ENCODE measurements at places on chromosomes 4 and X.

- no peak for DNase-seq
These were observed 66.1 kb downstream of the KLHL4 start for GRCh38 chrX:87583679-87584078.

- DNase-seq = no peak
These were observed 164.4 kb downstream of the PJA1 start for GRCh38 chrX:69000877-69001276.

- DNase-seq = no peak
These were observed 87.3 kb upstream of the NMU start for GRCh38 chr4:55723403-55723802.

GRCh38 chrX:153339662-153340061 lies 5.7 kb downstream of the ZNF275 start:
- DNase-seq = no peak

DNA sequence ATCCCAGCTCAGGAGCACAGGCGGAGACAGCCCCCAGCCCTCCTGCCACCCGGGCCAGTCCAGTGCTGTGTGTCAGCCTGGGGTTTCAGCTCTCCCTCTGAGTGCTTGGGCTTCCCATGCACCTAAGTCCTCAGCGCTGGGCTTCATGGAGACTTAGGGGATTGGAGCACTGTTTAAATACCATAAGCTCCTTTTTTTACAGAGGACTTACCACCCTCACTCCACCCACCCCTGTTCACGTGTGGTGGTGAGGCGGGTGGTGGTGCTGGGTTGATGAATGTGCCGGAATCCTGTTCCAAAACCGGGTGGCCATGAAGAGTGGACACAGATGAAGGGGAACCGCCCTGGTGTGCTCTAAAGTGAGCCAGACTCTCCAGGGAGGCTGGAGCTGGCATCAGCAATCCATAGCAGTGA lies 66.9 kb downstream of the PSAPL1 start:
- no peak for DNase-seq

- DNase-seq = no peak
These were observed 28.2 kb upstream of the CENPU start for GRCh38 chr4:184762100-184762499.

- no peak for DNase-seq
These were observed 5.3 kb downstream of the EXOC1L start for GRCh38 chr4:55824865-55825264.

- no peak for DNase-seq
These were observed 17.9 kb downstream of the PDHA2 start for GRCh38 chr4:95857761-95858160.

- no peak for DNase-seq
These were observed 59.3 kb downstream of the MAD2L1 start for GRCh38 chr4:120007191-120007871.

GRCh38 chr4:173246719-173247118 lies 78.1 kb downstream of the GALNT7 start:
- DNase-seq = no peak

- DNase-seq = no peak
These were observed 180.7 kb downstream of the GUCY2F start for GRCh38 chrX:109301177-109301576.

DNA sequence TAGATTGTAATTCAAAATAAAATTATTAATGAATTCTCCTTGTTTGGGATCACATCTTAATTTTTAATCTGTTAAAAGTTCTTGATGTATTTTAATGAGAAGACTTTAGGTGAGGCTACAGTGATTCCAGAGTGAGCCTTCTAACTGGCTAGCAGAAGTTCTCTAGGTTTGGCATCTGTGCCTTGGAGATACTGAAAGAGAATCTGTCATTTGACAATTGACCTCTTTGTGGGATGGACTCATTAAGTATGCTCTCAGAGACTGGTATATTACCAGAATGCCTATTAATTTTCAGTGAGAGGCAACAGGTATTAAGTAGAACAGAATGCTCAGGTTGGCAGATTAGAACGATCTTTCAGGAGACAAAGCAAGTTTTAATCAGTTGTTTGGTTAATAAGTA lies 10.2 kb downstream of the CCNG2 start:
- no peak for DNase-seq

- no peak for DNase-seq
These were observed 323.4 kb downstream of the PCDH7 start for GRCh38 chr4:31043382-31044062.

- no peak for DNase-seq
These were observed 223.9 kb upstream of the ANKRD50 start for GRCh38 chr4:124936427-124936826.

DNA sequence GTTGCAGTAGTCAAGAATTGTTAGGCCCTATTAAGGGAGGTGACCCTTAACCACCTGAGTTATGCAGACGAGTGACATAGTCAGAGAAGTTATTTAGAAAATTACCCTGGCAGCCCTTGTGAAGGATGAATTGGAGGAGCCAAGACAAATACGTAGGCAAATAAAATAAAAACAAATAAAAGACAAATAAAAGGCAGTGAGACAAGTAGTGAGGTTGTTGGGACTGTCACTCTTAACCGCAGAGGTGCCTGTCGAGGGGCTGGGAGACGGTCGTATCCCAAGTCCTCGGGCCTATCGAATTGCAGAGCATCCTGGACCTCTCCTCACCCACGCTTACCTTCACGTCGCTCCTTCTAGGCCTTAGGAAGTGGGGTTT lies 58.0 kb upstream of the ZC4H2 start:
- DNase-seq = no peak

DNA sequence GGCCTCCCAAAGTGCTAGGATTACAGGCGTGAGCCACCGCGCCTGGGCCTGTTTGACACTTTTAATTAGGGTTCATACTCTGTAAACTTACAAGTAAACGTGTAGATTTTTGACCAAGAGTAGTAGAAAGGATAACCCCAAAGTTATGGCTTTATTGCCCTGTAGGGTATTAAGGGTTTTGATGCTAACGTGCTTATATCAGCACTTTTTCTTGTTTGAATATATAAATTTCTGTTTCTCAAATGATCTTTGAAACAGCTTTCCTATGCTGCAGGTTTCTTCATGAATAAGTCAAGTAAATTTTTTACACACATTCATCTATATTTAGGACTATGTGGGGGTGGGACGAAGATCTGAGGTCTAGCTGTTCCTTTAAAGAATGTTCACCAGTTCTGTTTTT lies 29.3 kb upstream of the REPS2 start:
- no peak for DNase-seq

DNA sequence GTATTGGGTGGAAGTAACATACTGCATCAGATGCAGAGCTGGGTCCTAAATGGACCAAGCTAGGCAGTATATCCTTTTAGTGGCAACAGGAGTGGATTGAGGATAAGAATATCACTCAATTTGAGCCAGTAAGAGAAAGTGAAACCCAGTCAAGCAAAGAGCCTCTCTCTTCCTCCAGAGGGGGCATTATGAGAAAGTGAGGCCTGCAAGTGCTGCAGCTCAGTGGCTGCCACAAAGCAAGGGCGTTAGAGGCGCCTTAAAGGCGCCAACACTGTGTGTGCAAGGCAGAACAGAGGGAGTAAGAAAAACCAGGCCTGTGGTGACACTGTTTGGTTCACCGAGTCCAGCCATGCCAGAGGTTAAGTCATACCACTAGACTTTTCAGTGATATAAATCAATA lies 17.5 kb downstream of the STX18 start:
- DNase-seq = no peak

DNA sequence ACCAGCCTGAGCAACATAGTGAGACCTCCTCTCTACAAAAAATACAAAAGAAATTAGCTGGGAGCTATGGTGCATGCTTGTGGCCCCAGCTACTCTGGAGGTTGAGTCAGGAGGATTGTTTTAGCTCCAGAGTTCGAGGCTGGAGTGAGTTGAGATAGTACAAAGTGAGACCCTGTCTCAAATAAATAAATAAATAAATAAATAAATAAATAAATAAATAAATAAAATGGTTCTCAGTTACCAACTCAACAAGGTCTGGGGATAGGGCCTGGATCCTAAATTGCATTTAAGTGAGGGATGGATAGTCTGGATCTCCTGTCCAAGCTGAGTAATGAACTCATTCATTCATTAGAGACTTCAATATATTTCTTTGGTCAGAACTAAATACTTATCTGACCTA lies 115.7 kb upstream of the IL1RAPL2 start:
- no peak for DNase-seq

GRCh38 chr4:78171482-78171881 lies 114.4 kb downstream of the FRAS1 start:
- no peak for DNase-seq

DNA sequence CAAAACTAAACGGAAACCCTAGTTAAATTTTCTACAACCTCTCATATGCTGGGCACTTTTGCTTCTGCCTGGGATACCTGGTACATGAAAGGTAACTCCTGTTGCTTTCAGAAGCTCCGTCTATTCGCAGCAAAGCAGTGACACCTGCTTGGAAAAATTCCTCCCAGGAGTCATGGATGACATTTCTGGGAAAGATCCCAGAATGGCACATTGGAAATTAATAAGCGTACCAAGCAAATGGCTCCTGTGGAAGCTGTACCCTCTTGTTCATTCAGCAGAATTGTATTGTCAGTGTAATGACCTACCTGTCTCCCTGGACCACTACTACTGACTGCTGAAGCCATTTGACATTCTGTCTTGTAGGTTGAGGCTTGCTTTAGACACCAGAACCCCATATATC lies 349.7 kb upstream of the NOCT start:
- no peak for DNase-seq

GRCh38 chrX:153595387-153595786 lies 3.6 kb downstream of the CCNQ start:
- DNase-seq = no peak

GRCh38 chr4:25713812-25714211 lies 58.2 kb downstream of the SLC34A2 start:
- no peak for DNase-seq

DNA sequence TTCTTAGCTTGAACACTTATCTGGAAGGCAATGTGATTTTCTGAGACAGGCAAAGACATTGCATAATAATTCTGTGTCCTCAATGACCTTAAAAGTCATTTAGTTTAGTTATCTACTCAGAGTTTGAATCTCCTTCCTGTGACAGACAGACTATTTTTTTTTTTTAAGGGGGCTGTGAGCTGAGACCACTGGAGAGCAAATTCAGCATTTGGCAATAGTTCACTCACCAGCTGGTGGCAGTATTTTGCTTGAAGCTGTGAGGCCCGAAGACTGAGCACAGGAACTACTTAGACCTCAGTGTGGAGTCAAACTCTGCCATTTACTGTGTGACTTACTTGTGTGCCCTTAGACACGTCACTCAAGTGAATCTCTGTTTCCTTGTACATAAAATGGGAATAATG lies 22.9 kb upstream of the CPE start:
- no peak for DNase-seq

DNA sequence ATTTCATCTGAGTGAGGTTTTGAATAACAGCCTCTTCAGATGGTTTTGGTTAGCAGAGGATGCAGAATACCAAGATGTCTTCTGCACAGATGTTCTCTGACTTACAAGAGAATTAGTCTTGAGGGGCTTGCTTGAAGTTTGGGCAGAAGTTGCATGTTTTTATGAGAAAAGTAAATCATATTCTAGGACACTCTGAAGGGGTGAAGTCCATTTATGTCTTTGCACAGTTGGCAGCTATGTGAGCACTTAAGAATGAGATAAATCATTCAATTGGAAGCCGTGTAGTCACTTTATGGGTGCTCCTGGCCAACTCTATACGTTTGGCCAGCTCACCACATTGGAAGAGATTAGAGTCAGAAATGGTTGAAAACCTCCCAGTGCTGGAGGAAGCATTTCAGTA lies 252.7 kb upstream of the KCNIP4 start:
- DNase-seq = no peak

GRCh38 chr4:2461246-2461960 lies 7.5 kb upstream of the RNF4 start:
- DNase-seq = no peak
